ENCODE measurements at places on chromosomes 11 and 22.

GRCh38 chr11:27313157-27313821 is 49.7 kb downstream of the CCDC34 start:
- no peak for DNase-seq

GRCh38 chr11:6002202-6002699 is 4.5 kb downstream of the OR56A4 start:
- no peak for DNase-seq

GRCh38 chr22:40138866-40139265 is 38.9 kb upstream of the TNRC6B start:
- DNase-seq: no peak

- no peak for DNase-seq
These were observed 12.9 kb downstream of the TSPAN32 start for GRCh38 chr11:2314525-2315394.

DNA sequence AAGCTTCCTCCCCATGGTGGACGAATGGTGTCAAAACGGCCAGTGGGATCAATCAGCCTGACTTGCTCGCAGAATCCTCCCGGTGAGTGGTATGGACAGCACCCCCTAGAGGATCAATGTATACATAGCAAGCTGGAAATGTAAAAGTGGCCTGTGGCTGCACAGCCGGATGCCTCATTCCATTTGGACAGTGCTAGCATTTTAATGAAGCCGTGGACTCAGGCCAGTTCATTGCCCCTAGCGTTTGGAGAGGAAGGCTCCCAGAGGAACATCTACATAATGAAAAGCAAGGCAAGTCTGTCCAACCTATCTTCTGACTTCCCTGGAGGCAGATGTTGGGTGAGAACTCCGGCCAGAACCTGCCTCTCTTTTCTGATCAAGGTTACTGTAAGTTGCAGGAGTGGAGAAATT is 942.3 kb downstream of the NTM start:
- DNase-seq: no peak

- no peak for DNase-seq
These were observed 110.5 kb downstream of the AASDHPPT start for GRCh38 chr11:106187860-106188456.

- DNase-seq: no peak
These were observed 76.4 kb upstream of the MTNR1B start for GRCh38 chr11:92892802-92893684.

GRCh38 chr11:57339328-57339727 is 1.2 kb downstream of the P2RX3 start:
- no peak for DNase-seq
